ENCODE measurements at places on chromosomes 11 and 22. TPM values are rescaled to one million over a fixed set of nuclear protein-coding genes. Genes with fewer than 3 reads are reported as not detected.

The CCDC88B gene
- total RNA-seq = 34.9 TPM

The CAT gene
- total RNA-seq = 47.9 TPM

The RAB38 gene
- total RNA-seq = 2.6 TPM

The OSM gene
- not detected for total RNA-seq

The KRTAP5-1 gene
- total RNA-seq = not detected

The TENM4 gene
- 0.87 TPM for total RNA-seq

The MYOD1 gene
- not detected for total RNA-seq

The CARD16 gene
- 18.0 TPM for total RNA-seq

The BIK gene
- total RNA-seq = 0.71 TPM

The FDXACB1 gene
- total RNA-seq = 2.5 TPM

The ANAPC15 gene
- 37.4 TPM for total RNA-seq

The FIBIN gene
- not detected for total RNA-seq

The TCN1 gene
- not detected for total RNA-seq

The TMPRSS13 gene
- 0.69 TPM for total RNA-seq

The OR2D2 gene
- 0.71 TPM for total RNA-seq

The SLC22A6 gene
- total RNA-seq = not detected

The OR8G5 gene
- not detected for total RNA-seq

The PIH1D2 gene
- 1.3 TPM for total RNA-seq

The PIWIL4 gene
- total RNA-seq = 0.30 TPM

The RAB36 gene
- total RNA-seq = 10.6 TPM
